Breast epithelium (tissue), 4 donors: ENCODE measurements at places on chromosomes 7 and 10. TPM values are rescaled to one million over a fixed set of nuclear protein-coding genes. Genes with fewer than 3 reads are reported as not detected.

DNA sequence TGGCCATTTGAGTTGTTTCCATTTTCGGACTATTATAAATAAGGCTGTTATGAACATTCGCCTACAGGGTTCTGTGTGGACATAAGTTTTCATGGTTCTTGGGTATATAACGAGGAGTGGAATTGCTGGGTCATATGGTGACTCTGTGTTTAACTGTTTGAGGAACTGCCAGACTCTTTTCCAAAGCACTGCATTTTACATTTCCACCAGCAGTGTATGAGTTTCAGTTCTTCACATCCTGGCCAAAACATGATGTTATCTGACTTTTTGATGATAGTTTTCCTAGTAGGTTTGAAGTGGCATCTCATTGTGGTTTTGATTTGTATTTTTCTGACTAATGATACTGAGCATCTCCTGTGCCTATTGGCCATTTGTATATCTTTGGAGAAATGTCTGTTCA lies 5.4 kb downstream of the SUV39H2 start:
- DNase-seq, result no peak

NME8 gene
- total RNA-seq, result not detected

GRCh38 chr7:2431260-2431867 lies 28.0 kb downstream of the CHST12 start:
- DNase-seq, result no peak

DNAJC9 gene
- 17.3 TPM for total RNA-seq

DNA sequence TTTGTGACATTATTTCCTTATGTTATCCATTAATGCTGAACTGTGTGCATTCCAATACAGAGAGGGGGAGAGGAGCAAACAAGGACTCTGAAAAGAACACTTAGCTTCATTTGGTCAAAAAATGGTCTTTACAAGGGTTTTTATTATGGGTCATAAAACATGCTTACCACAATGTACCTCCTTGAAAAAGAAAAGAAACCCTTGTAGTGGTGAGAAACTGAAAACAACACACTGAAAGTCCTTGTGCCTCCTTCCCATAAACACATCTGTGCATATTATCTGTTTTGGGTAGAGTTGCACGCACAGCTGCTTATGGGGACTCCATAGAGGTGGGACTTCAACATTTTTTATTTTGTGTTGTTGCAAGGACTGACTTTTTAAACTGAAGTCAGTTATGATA lies 98.7 kb downstream of the CDK6 start:
- no peak for DNase-seq

- DNase-seq, result no peak
These were observed 153.7 kb downstream of the CDK14 start for GRCh38 chr7:90749774-90750173.

GRCh38 chr10:1152386-1153250 lies 96.4 kb downstream of the WDR37 start:
- DNase-seq, result no peak
